ENCODE measurements at places on chromosomes 6 and 20.

DNA sequence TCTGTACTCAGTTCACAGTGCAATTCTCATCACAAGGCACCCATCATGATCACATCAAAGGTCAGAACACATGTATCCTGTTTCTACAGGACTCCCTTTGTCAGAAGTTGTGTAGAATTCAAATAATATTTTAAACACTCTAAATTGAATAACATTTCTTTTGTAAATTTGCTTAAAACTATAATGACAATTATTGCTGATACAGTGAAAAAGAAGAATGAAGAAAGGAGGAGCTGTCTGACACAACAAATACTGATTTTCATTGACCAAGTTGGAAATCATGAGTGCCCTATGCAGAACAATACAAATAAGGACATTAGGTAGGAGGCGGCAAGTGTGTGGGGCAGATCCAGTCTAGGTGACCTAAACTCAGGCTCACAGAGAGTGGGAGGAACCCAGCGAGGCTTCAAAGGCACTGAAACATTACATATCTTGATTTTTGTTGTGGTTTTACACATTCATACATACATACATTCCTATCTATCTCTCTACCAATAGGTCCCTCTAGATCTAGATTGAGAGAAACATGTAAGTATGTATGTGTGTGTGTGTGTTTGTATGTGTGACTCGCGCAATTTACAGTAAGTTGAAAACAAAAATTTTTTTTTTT is 79.2 kb upstream of the SLC2A12 start:
- DNase-seq, result no peak

DNA sequence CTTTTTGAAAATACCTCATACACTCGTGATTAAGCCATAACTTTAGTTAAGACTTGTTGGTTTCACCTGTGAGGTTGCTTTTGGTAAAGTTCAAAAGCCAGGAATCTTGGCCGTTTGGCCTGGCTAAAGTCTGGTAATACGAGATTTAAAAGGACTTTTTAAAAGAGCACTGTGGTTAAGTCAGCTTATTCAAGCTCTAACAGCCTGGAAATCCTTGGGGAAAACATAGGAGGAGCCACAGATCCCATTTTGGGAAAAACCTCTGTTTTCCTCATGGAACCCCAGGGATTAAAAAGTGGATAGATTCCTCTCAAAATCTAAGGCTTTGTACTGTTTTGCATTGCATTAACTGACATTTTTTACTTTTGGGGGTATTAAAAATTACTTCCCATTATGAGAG is 13.7 kb upstream of the SLC22A16 start:
- no peak for DNase-seq

- no peak for DNase-seq
Observed at GRCh38 chr6:136795386-136795785, 3.1 kb upstream of the MAP3K5 start.

- no peak for DNase-seq
Observed at GRCh38 chr20:6588296-6588695, 179.2 kb upstream of the BMP2 start.

- DNase-seq, result peak; percentile 22
Observed at GRCh38 chr20:60055740-60056139, 97.5 kb downstream of the CDH26 start.

GRCh38 chr20:13249118-13249797 is 28.2 kb downstream of the ISM1 start:
- DNase-seq, result no peak

GRCh38 chr6:107132330-107132954 is 17.1 kb upstream of the BEND3 start:
- no peak for DNase-seq

DNA sequence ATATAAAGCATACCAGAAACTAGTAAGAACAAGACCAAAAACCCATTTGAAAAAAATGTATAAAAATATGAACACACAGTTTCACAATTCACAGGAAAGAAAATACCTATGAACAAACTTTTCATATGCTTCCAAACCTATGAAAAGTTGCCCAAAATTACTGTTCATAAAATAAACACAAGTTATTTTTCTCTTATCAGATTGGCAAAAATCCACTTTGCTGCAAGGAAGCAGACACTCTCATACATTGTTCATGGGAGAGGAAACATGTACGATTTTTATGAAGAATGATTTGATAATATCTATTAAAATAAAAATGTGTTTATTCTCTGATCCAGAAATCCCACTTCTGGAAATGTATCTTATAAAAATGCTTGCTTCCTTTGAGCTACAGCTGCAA is 40.0 kb upstream of the OCSTAMP start:
- no peak for DNase-seq

DNA sequence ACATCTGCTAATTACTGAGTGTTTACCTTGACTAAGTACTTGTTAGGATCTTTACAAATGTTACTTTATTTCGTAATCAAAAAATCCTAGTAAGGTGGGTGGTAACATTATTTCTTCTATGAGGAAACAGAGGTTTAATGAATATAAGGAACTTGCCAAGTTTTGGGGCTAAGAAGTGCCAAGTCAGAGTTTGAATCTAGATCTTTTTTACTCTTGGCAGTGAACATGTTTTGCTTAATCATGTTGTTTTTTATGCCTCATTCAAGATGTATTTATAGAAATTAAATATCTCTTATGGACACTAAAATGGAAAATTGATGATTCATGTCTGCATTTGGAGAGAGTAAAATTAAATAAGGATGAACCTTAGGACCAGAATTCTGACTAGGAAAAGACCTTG is 393.7 kb downstream of the UTRN start:
- DNase-seq, result no peak

DNA sequence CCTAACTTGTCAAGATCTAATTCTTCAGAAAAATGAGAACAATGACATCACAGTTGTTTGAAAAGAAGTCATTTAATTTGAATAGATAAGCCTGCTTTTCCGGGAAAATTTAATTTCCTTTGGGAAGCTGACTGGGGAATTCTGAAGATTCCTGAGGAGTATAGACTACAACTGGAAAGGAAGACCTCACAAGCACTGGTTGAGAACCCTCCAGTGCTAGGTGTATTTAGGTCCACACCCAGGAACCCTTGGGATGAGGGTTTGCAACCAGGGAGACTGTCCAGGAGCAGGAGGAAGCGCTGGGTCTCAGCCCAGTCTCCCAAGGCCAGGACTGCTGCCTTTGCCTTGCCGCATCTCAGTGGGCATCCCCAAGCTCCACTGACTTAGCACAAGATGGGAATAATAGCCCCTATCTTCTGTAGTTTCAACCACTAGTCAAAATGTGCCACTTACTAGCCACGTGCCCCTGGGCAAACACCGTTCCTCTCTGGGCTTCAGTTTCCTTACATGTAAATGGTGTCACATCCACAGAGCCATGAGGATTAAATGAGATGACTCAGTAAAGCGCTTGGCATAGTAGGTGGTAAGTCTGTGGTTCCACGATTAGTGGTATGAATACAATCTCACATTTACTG is 6.9 kb upstream of the CD93 start:
- no peak for DNase-seq

DNA sequence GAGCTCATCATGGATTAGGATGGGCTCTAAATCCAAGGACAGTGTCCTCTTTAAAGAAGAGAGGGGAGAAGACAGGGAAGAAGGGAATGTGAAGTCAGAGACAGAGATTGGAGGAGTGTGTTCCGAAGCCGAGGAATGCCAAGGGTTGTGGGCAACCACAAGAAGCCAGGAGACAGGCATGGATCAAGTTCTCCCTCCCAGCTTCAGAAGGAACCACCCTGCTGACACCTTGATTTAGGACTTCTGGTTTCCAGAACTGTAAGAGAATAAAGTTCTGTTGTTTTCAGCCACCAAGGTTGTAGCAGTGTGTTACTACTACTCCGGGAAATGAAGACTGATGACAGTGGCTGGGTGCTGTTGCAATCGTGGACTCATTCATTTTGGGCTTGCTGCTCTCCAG is 120.1 kb downstream of the RPS12 start:
- DNase-seq, result no peak

- DNase-seq, result peak; percentile 34
Observed at GRCh38 chr20:47220161-47220582, 136.3 kb downstream of the ZMYND8 start.

- peak; percentile 56 for DNase-seq
Observed at GRCh38 chr6:33633462-33634158, 12.5 kb downstream of the ITPR3 start.

GRCh38 chr6:107582086-107582485 is 92.2 kb downstream of the SOBP start:
- DNase-seq, result no peak

DNA sequence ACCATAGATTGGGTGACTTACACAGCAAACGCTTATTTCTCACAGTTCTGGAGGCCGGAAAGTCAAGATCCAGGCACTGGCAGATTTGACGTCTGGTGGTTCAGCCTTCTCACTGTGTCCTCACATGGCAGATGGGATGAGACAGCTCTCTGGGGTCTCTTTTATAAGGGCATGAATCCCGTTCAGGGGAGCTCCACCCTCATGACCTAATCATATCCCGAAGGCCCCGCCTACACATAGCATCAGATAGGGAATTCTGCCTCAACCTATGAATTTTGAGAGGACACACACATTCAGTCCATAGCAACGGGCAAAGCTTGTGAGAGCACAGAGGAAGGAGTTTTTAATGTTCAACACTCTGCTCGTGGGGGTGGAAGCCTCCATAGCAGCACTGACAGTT is 27.5 kb downstream of the DAAM2 start:
- no peak for DNase-seq

DNA sequence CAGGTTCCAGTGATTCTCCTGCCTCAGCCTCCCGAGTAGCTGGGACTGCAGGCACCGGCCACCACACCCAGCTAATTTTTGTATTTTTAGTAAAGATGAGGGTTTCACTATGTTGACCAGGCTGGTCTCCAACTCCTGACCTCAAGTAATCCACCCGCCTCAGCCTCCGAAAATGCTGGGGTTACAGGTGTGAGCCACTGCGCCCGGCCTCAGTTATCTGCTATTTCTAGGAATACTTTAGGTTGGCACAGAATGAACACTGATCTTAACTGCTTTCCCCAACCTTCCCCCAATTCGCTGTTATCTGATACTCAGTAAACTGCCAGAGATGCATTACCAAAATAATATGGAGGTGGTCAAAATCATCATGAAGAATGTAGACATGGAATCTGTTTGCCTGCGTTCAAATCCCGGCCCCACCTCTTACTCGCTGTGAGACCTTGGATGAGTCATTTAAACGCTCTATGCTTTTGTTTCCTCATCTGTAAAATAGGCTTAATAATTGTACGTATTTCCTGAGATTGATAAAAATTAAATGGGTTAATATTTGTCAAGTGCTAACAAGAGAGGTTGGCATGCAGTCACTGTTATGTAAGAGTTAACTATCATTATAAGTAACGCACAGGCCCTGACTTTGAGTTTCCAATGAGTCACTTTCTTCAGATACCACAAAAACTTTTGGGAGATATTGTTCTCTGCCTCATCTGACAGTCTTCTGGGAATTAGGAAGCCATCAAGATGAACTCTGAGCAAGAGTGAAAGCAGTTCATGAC is 44.5 kb upstream of the NCOA3 start:
- DNase-seq, result no peak

DNA sequence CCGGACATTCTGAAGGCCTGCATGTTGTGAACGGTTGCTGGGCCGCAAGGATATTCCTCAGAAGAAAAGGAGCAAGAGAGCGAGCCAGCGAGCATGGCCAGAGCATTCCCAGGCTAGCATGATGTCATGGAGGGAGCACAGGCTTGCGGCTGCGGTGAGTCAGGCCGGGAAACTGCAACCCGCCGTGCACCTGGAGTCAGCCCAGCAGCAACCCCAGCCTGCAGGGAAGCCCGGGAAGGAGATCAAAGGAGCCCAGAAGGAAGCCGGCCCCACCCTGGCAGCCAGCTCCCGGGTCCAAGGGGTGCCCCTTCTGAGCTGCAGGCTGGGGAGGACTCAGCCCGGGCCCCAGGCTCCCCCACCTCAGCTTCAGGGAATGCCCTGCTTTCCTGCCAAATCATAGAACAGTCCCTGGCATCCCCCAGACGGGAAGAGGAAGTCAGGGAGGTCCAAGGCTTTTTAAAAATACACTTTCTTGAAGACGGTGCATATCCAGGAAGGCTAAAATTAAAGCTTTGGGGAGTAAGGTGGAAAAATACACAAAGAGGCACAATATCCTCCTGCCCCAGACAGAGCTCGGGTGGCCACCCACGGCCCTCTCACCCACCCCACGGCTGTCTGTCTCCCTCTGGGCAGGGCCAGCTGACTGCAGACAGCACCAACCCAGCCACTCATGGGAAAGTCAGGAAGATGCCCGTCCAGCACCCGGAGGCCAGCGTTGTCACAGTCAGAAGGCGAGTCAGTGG is 53.7 kb downstream of the BMP7 start:
- no peak for DNase-seq

DNA sequence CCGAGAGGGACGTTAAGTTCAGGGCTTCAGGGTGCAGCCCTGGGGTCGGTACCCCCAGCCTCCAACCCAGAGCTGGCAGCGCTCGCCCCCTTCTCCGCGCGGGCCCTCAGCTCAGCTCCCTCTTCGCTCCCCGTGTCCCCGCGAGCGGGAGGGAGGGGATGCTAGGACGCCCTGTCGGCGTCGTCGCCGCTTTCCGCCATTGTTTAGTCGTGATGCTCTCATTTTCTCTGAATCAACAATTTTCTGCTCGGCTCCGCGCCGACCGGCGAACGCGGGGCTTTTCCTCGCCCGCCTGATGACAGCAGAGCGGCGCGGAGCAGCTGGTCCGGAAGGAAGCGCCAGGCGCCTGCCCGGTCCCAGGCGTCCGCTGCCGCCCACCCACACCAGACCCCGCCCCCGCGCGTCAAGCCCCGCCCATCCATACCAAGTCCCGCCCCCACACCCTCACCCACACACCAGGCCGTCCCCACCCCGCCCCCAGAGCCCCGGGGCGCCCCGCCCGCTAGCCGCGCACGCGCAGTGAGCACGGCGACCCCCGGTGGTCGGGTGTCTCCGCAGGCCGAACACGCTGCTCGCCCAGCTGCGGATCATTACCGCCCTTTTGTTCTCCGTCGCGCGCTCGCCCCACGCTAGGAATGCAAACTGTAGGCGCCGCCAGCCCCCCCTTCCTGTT is 50.1 kb upstream of the SLC32A1 start:
- DNase-seq, result peak; percentile 37

DNA sequence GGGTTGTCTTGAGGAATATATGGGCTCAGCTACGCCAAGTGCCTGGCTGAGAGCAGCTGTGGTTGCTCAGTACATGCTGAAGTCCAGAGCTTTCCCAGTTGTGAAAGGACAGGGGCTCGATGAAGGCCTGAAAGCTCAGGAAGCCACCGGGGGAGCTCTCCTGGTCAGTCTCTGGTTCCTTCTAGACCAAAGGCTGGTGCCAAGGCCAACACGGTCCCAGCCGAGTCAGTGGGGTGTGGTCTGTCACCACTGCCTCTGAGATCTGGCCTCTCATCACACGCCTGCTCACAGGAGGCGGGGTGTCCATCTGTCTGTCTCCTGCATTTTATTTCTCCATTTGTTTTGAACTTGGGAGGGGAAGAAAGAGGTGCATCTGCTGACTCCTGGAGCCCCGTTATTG is 4.9 kb upstream of the FAM83C start:
- no peak for DNase-seq

GRCh38 chr20:3218307-3218988 is 9.2 kb downstream of the ITPA start:
- peak; percentile 73 for DNase-seq

- no peak for DNase-seq
Observed at GRCh38 chr20:24736131-24736843, 212.8 kb upstream of the CST7 start.

GRCh38 chr6:63460971-63461370 is 111.3 kb upstream of the LOC128125822 start:
- no peak for DNase-seq
